ENCODE measurements at places on chromosomes 12 and 14.

DNA sequence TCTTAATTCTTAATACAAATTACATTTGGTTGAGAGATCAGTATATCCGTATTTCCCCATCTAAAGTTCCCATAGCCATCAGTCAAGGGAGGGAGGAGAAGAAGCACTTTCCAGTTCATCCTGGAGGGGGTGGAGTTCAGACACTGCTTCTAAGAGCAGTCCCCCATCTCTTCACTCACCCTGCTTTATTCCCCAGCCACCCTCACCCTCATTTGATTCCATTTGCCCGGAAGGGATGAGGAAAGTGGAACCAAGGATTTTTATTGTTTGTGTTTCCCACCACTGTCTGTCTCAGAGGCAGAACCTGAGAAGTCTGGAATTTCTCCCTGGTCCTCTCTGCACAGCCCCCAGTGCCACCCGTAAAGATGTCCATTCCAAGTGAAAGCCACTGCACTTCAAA, 134.2 kb upstream of the HIF1A start:
- DNase-seq, result peak; percentile 52

- no peak for DNase-seq
Measured at GRCh38 chr12:107360482-107360881, 267.1 kb upstream of the CRY1 start.

DNA sequence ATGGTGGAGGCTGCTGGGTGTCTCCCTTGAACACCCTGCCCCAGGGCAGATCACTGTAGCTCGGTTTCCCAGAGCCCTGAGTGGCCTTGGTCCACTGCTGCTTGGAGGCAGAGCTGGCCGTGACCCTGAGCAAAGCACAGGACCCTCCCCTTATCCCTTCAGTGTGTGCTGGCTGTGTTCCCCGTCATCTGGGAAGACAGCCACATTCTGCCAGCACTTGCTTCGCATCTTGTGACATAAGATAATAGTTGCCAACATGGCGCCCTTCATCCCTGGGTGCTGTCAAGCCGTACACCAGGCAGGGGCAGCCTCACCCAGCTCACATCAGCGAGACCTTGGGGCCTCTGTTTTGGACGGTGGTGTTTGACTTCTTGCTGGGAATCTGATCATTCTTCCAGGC, 12.1 kb upstream of the ALDH2 start:
- DNase-seq, result no peak

GRCh38 chr12:102970780-102971179, 13.3 kb downstream of the ASCL1 start:
- peak; percentile 80 for DNase-seq

DNA sequence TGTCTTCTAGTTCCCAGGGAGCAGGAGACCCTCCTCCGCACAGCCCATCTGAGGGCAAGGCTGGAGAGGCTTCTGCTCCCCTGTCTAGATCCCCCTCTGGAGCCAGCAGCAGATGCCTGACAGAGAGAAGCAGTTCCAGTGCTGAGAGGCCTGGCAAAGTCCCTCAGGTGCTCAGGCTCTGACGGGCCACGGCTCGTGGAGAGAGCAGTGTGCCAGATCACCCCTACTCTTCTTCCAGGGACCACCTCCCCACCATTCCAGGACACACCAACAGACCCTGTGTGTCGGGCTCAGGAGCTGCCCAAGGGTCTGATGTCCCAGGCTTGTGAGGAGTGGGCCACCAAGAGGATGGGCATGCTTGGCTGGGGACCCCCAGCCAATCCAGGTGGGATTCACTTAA, 22.5 kb upstream of the C14orf180 start:
- DNase-seq, result no peak

DNA sequence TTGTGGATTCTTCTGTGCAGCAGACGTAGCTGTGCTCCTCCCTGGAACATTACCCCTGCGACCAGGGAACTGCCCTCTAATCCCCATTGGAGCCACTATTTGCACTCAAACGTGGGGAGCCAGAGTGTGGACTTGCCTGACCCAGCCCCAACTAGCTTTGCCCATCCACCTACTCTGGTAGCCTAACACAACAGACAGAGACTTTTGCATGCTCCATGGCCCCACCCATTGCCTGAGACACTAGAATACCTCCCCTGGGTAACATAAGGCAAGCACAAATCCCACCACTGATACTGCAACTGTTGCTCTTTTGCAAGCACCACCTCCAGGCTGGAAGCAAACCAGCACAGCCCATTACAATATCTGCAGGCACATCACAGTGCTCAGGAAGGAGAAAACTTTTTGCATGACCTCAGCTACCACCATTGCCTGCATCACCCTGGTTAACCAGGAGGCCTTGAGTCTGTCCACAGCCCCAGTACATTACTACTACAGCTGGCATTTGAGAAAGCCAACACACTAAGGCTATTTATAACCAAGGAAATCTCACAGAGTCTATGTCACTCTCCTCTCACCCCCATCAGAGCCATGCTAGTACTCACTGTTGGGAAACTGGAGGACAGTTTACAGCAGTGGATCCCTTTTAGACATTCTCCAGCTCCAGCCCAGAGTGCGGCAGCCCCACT, 15.0 kb downstream of the CEP128 start:
- DNase-seq, result no peak

GRCh38 chr12:43057566-43057965, 468.0 kb upstream of the PRICKLE1 start:
- DNase-seq, result no peak

DNA sequence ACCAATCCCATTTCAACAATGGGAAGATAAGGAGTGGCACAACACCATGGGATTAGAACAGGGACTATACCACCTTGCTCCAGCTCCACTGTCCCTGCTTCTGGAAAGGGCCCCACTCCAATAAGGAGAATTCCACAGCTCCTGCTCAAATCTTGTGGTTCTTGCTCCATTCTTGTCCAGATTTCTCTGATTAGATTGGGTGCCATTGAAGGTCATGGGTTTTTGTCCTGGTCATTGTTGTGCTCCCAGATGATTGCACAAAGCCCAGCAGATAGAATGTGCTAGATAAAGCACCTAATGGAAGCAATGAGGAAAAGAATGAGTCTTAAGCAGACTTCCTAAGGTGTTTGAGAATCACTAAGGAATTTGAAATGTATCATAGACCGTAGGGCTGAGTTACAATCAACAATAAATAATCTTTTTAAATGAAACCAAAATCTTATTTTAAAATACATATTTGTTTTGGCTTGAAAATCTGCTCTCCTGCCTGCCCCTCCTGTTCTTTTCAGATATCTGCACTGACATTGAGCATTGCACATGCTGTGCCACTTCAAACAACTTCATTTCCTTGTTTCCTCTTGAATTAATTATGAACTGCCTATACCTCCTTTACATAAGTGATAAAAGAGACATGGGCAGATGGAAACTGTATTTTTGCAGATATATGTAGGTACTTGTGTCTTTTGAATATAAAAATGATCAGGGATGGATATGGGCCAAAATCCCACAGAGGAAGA, 115.9 kb downstream of the FGD4 start:
- peak; percentile 21 for DNase-seq

DNA sequence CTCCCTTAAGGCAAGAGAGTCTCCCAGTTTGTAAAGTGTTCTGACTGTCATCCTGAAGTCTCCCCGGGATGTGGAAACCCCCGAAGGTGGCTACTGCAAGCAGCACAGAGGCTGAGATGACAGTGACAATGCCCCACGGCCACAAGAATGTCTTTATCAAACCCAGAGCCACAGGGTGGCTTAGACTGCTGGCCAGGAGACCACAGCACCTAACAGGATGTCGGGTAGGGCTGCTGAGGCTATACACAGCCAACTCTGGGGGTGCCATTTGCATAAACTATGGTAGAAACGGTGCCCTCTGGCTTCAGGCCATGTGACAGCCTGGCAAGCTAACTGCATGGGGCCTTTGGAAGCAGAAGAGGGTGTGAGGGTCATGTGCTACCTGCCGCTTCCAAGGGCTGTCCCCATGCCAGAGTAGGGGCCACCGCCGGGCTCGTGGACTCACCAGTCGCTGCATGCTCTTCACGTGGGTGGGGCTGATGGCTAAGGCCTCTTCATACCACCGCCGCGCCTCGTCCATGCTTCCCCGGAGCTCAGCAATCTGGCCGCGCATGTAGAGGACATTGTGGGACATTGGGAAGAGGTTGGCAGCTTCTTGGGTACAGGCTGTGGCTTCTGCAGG, 180.9 kb downstream of the CALM1 start:
- DNase-seq, result no peak

DNA sequence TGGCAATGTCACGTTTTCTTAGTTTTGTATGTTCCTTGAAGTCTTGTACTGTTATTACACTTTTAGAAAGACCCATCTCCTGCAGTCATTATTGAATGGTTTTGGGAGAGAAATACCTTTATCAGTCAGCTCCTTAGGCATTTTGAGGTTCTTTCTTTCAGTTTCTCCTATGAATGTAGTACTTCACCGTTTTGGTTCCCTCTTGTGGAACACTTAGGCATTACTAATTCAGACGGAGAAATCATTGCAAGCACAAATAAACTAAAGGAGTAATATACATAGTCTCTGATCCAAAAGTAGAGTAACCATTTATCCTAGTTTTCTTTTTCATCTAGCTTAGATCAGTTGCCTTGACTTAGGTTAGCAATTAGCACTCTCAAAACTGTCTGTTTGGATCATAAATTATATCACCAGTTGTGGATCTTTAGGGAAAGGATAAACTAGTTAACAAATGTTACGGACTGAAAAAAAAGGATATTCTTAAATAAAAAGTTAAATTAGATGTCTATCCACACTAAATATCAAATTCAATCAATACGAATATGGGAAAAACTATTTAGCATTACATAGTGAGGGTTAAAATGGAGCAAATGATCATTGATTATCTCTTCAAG, 1538.3 kb upstream of the SEL1L start:
- peak; percentile 60 for DNase-seq

GRCh38 chr12:91880528-91880927, 265.1 kb downstream of the BTG1 start:
- no peak for DNase-seq

DNA sequence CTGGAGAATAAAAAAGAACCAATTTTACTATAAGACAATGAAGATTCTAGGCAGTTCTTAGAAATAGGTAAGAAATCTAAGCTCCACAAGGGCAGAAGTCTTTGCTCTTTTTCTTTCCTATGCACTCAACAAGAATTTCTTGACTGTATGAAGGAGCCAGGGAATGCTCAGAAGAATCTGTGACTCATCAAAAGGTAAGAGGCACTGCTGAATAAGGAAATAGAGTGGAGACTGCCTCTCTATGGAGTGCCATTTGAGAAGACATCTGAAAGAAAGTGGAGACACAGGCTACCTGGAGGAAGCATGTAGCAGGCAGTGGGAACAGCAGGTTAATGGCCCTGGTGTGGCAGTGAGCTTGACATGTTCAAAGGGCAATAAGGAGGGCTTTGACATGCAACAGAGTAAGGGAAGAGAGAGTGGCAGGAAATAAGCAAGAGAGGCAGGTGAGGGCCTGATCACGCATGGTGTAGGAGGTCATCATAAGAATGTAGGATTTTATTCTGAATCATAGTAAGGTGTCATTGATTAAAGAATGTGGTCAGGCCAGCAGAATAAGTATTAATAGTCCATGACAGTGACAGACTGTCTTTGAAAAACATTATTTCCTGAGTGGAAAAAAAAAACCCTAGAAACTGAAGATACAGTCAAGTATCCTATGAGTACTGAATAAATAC, 446.7 kb upstream of the GARIN6 start:
- DNase-seq, result peak; percentile 62

GRCh38 chr12:68498736-68499135, 112.0 kb upstream of the RAP1B start:
- no peak for DNase-seq

DNA sequence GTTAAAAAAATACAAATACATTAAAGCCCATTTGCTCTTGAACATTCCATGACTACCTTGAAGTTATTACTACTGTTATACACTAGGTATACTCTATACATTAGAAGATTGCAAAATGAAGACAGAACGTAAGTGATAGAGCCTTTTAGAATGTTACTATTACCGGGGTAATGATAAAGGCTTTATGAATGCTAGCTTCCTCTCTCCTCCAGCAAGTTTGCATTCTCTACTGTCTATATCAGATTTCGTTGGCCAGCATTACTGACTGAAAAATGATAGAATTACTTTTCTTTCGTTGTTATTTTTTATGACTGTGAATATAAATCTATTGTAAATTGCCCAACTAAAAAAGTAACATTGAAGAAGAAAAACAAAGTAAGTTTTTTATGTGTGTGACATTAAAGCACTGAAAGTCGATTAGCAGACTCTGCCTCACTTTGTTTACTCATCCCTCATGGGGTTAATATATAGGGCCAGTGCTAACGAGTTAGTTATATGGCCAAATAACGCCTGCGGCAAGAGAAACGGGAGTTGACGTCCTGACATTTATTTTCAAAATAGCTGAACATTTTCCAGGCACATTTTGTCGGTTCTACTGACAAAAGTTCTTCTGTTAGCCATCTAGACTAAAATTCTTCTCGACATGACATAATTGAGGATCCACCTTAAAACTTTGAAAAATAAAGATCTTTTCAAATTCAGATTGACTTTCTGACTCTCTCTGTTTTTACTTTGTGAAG, 163.8 kb upstream of the KITLG start:
- no peak for DNase-seq

DNA sequence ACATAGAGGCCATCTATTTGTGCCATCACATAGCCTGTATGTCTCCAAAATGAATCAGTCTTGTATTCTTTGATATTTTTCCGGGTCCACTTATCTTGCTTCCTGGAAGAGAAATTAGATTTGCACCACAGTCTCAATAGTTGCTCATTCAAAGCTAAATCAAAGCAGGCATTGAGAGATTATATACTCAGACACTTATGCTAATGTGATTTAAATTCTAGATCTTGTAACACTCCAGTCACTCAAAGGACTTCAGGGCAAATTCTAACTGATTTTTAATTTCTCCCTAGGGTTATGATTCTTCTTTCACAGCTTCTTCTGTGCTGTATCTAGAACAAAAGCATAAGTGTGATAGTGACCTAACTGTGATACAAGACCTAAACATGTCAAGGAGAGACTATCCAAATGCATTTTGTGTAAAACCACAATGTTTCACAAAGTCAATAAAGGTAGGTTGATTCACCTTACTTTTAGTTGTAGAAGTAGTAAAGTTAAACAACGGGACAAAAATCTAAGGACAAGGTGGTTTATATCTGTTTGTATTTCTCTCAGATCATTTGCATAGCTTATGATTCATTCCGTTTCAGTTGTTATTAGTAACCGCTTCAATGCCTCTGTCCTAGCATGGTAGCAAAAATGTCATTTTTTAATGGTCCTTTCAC, 26.8 kb downstream of the PLBD1 start:
- DNase-seq, result peak; percentile 37

DNA sequence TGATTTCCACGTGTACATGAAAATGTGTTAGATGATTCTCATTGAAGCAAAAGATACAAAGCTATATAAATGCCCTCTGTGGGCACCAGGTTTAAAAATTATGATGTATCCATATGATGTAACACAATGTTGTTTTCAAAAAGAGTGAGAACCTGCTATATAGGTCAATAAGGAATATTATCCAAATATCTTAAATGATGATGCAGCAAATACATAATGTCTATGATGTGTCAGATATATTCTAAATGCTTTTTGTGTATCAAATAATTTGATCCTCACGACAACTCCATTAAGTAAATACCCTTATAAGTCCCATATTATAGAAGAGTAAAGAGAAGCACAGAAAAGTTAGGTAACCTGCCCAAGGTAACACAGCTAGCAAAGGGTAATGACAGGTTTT, 393.0 kb upstream of the DCN start:
- DNase-seq, result no peak

Measured in DMS53 (cell line).